Naive B cell (primary cell): ENCODE measurements at places on chromosomes 16 and 17. TPM values are rescaled to one million over a fixed set of nuclear protein-coding genes. Genes with fewer than 3 reads are reported as not detected.

The CACNA1H gene
- not detected for polyA plus RNA-seq

The CEP20 gene
- 48.0 TPM for polyA plus RNA-seq

The TLCD2 gene
- polyA plus RNA-seq, result not detected

The DCAKD gene
- 15.5 TPM for polyA plus RNA-seq

The WNK4 gene
- not detected for polyA plus RNA-seq

The JPT1 gene
- 57.5 TPM for polyA plus RNA-seq

The MARCHF10 gene
- 0.27 TPM for polyA plus RNA-seq

The NOXO1 gene
- not detected for polyA plus RNA-seq

The MYO15A gene
- 0.61 TPM for polyA plus RNA-seq

The APPBP2 gene
- 17.1 TPM for polyA plus RNA-seq

The ZSCAN10 gene
- not detected for polyA plus RNA-seq

The HP gene
- polyA plus RNA-seq, result not detected

The RILP gene
- 1.2 TPM for polyA plus RNA-seq

The FOXN1 gene
- not detected for polyA plus RNA-seq

The SNX11 gene
- polyA plus RNA-seq, result 59.4 TPM

The NLRC3 gene
- polyA plus RNA-seq, result 7.9 TPM

The PDIA2 gene
- not detected for polyA plus RNA-seq

The CPHXL2 gene
- polyA plus RNA-seq, result not detected

The KRTAP4-1 gene
- not detected for polyA plus RNA-seq

The DECR2 gene
- 5.1 TPM for polyA plus RNA-seq

The CA5A gene
- not detected for polyA plus RNA-seq

The CDC42EP4 gene
- polyA plus RNA-seq, result 0.09 TPM

The USP31 gene
- 0.48 TPM for polyA plus RNA-seq

The FSCN2 gene
- polyA plus RNA-seq, result 0.59 TPM

The MT1F gene
- 6.6 TPM for polyA plus RNA-seq

The OSBPL7 gene
- polyA plus RNA-seq, result 3.1 TPM

The GPR142 gene
- polyA plus RNA-seq, result not detected

The ABCC6 gene
- not detected for polyA plus RNA-seq

The HLF gene
- polyA plus RNA-seq, result not detected

The EVPLL gene
- polyA plus RNA-seq, result not detected

The MPRIP gene
- 11.5 TPM for polyA plus RNA-seq

The SMIM22 gene
- polyA plus RNA-seq, result not detected

The CTRB2 gene
- polyA plus RNA-seq, result not detected

The HOXB3 gene
- not detected for polyA plus RNA-seq

The SECTM1 gene
- 0.19 TPM for polyA plus RNA-seq

The SLC38A7 gene
- 7.0 TPM for polyA plus RNA-seq

The CBX1 gene
- 24.9 TPM for polyA plus RNA-seq

The SLC22A31 gene
- not detected for polyA plus RNA-seq
